ENCODE measurements at places on chromosomes 3 and 15.
A peak's percentile ranks its signal among the peaks of the same experiment; 100 is the strongest.

DNA sequence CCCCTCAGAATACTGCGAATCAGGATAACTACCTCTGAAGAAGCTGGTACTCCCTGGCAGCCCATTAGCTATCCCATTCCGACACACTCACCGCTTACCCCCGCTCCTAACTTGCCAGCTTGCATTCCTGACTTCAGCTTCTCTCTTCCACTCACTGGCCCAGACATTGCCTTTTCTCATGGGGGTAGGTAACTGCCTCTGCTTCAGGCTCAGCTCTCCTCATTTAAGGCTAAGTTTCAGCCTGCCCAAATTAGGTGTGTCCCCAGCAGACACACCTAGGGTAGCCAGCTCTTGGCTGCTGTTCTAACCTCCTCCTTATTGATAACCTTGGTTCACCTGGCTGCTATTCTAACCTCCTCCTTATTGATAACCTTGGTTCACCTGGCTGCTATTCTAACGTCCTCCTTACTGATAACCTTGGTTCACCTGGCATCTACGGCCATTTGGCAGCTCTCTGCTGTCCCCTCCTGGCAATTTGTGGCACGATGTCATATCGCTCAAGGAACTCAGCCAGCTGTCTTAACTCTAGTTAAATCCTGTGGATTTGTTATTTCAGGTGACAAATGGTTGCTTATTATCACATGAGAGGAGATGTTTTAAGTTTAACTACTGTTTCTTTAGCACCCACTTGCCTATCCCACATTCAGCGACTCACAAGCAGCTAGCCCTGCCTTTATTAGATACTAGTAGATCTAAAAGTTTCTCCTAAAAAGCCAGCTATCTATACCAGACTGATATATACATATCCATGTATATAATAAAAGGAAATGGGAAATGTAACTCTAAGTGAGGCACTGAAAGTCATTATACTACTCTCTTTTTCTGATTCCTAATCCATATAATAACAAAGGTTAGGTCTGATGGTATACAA lies 106.5 kb upstream of the ACP3 start:
- DNase-seq = no peak

DNA sequence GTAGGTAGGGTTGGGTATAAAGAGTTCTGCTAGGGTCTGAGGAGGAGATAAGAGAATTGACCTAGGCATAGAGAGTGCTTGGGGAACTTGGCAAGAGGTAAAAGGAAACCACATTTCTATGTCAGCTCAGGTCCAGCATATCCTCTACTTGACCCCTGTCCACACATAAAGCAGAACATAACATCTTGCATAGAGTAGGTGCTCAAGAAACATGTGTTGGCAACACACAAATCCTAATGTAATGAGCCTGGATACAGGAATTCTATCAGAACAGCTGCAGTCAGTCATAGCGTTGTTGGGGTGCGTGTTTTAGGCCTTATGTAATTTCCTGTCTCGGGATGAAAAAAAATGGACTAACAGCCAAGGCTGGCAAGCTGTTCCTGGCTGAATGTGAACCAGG lies 35.0 kb upstream of the PLCL2 start:
- no peak for DNase-seq

DNA sequence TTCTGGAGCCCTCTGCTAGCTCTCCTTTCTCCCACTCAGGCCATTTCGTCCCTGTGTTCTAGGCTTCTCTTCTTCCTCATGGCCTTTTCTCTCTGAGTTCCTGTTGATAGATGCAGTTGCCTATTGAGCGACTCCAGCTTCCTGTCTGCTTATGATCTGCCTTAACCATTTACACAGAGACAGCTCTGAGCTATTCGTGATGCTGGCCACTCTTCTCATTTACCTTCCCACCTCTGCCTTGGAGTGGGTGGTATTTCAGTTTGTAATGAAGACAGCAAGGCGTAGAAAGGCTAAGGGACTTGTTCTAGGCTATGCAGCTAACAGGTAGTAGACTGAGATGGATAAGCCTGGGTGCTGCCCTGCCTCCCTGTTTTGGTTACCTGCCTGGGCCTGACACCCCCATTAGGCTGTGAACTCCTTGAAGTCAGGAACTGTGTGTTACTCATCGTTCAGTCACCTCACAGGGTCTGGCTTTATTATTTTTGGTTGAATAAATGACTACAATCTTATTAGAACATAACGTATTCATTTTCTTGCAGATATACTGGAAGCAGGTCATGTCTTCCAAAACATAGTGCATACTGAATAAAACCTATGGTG lies 12.6 kb upstream of the ZBTB47 start:
- no peak for DNase-seq

- DNase-seq = no peak
These were observed 3.8 kb downstream of the PRR23E start for GRCh38 chr3:127196466-127197299.

DNA sequence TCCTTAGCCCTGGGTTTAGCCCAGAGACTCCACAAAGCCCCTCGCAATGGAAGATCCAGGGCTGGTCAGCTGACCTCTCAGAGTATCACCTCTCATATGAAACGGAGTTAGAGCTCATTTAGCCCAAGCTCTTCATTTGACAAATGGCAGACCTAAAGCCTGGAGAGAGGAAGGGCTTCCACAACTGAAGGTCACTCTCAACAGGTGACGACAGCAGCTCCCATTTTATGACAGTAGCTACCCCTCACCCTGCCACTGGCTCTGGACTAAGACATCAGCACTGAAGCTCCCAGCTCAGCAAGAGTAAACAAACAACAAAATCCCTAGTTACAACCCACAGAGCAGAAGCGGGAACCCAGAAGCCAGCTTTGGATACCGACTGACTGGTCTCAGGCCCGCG lies 33.7 kb downstream of the TLE3 start:
- no peak for DNase-seq

DNA sequence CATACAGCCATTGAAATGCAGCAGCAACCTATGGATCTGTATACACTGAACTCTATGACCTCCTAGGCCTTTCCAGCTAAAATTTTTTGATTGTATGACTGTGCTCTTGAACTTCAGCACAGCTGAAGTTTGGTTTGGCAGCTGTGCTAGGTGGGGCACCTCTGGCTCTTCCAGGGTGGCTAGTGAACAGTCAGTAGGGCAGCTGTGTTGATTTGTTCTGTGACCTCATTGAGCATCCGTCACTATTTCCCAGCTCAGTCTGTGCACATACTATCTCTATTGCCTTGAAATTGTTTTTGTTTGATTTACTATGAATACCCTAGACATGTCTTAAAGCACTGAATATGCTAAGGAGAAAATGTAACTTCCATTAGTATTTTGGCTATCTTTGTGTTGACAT lies 363.2 kb upstream of the NAALADL2 start:
- DNase-seq = no peak

DNA sequence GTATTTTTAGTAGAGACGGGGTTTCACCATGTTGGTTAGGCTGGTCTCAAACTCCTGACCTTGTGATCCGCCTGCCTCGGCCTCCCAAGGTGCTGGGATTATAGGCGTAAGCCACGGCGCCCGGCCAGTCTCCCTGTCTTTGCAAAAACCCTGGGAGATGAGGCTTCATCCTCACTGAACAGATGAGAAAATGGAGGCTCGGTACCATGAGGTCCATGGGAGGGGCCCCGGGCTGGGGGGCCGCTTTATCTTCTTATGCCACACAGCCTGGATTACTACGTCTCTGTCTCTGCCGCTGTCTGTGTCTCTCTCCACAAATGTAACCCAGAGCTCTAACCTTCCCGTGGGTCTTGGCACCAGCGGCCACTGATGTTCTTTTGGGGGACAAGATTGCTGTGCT lies 39.1 kb downstream of the ABTB1 start:
- DNase-seq = no peak

DNA sequence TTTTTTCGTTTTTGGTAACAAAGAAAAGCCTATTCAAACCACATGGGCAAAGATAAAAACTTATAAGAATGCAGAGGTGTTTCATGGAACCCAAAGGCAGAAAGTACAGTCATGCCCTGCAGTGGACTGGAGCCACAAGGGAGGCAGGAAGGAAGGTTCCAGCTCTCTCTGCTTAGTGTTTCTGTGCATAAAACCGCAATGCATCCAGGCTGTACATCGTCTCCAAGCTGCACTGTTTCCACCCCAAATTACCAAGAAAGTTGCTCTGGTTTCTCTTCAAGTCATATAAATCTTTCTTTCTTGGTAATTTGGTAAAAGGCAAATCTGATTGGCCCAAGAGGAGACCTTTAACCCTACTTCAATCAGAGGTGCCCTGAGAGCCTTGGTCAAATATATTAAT lies 15.8 kb downstream of the TRAT1 start:
- no peak for DNase-seq

DNA sequence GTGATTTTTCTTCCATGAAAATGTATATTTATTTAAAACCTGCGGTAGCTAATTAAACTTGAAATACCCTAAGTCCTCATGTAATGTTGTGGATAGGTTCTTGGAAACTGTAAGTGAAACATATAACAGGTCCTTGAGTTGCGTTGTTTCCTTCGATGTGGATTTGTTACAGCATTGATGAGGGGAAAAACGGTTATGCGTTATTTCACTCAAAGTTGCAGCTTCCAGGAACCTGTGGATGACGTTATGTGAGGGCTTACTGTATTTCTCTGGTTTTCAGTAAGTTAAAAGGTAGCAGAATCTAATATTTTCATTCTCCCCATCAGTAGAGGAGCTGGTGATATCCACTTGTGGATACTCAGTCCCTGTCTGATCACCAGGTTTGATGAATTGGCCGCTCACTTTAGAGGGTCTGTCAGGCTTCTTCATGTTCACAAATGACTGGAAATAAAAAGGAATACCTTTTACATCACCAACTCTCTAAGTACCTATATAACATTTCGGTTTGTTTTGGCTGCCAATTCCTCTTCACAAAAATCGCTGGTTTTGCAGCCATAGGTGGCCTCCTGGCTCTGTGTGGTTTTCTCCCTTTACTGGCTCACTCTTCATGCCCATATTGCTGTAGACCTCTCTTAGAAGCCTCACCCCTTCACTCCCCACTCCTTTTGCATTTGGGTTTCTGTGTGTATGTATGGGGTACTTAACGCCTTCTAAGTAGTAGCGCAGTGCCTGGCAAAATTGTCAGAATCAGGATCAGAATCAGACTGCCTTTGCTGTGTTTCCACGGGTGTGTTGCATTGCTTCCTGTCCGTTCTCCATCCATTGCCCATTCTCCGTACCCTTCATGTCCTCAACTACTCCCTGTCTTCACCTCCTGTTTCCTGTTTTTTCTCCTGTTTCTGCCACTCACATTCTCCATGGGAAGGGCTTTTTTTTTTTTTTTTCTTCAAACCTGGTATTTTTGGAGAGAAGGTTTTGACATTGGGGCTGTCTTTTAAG lies 112.6 kb downstream of the FNDC3B start:
- no peak for DNase-seq

DNA sequence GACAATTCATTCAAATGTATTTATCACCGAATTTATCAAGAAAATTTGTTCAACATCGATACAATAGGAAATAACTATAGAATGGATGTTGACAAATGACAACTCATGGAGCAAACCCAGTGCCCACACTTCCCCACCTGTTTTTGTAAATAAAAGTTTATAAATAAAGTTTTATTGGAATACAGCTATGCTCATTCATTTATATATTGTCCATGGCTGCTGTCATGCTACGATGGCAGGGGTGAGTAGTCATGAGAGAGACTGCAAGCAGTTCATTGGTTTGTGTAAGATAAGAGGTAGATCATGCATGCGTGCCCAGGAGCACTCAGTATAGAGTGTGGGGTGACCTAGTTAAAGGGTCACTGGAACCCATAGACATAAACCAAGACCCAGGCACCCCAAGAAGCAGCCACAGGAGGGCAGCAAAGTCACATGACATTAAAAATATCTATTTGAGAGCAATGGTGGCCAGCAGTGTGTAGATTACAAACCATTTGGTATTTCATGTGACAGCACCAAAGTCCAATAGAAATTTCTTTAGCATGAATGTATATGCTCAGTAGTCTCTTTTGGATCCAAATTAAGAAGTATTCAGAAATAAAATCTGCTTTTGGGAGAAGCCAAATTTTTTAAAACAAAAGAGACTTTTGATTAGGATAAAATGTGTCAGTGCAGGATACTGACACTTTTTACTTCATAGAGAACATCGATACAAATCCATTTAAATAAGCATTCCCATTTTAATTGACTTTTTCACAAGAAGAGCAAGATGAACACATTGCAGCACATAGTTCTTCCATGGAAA lies 794.8 kb downstream of the MCTP2 start:
- DNase-seq = no peak

DNA sequence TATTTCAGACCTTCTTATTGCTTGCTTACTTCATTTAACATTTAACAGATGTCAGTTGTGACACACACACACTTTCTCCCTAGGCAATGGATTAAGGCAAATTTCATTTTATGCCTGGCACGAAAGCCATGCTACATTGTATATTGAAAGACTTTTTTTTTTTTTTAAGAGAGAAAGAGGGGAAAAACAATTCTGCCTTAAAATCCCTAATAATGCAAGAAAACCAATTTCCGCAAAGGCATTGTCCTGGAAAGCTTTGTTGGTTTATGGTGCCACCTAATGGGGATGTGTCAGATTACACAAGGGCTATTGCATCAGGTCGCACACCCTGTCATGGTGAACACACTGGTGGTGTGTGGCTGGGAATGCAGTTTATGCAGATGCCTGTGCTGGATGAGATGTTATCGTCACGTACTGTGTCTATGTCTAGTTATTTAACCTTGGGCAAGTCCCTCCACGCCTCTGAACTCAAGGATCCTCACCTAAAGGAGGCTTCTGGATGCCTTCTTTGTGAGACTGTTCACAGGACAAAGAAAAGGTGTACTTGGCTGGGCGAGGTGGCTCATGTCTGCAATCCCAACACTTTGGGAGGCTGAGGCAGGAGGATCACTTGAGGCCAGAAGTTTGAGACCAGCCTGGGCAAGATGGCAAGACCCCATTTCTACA lies 37.3 kb upstream of the RFTN1 start:
- peak; percentile 59 for DNase-seq

- DNase-seq = no peak
These were observed 4.3 kb downstream of the SIDT1 start for GRCh38 chr3:113536627-113537101.

GRCh38 chr15:52857937-52858781 lies 68.0 kb upstream of the ONECUT1 start:
- no peak for DNase-seq

GRCh38 chr3:123088387-123088786 lies 21.6 kb downstream of the PDIA5 start:
- no peak for DNase-seq

DNA sequence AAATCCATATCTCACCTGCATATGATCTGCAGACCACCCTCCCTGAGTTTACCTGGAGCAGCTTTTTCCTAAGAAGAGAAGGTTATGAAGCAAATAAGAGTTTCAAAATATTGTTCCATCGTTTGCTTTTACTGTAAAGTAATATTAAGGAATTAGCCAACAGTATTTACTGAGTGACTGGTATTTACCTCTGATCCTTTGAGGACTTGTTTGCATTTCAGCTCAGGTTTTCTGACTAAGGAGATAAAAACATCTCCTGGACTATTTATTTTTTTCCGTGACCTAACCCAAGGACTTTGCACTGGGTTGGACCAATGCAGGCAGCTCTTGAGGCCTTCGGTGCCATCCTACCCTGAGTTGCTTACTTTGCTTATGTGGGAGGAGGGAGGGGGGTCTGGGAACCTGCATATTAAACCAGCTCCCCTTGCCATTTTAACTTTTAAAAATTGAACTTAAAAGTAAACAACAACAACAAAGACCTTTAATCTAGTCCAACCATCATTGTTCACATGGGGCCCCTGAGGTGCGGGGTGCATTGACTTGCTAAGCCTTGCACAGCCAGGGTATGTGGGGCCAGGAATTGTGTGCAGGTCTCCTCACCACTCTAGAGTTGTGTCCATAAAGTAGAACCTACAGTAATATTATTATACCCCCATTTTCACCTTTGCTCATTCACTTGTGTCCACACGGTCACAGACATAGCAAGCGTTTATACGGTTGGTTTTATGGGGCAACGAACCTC lies 39.3 kb downstream of the TRAK1 start:
- DNase-seq = no peak

- DNase-seq = no peak
These were observed 18.6 kb downstream of the NEK4 start for GRCh38 chr3:52752045-52752660.
